ENCODE measurements at places on chromosomes 7 and 10.

- DNase-seq, result no peak
These were observed 151.8 kb upstream of the STK17A start for GRCh38 chr7:43431020-43431595.

DNA sequence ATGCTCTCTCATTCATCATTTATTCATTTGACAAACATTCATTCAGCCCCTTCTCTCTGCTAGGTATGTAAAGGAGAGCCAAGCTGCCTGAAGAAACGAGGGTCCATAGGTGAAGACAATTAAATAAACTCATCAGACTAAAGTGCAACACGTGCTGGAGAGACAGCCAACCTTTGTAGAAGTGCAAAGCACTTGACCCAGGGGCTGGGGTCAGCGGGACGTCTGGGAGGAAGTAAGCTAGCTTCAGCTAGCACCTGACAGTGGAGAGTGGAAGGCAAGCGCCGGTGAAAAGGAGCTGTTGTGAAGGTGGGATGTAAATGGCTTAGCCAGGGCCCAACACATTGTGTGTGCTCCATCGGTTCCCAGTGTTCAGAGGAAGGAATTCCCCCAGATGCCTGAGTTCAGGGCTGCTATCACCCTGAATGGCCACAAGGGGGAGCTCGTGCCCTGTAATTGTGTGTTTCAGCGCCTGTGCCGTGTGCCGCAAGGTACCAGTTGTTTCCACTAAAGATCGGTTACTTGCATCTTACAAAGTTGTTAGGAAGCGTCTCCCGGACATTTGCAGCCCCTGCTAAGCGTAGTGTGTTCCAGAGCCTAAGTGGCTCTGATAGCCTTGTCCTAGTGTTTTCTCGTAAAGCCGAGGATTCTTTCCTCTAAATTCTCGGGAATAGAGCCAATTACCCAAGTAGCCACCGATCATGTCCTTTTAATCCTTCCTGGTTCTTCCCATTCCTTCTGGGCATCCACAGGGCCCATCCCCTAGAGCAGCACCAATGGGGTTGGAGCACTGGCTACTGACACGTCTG is 30.6 kb downstream of the TLX1 start:
- DNase-seq, result peak; percentile 62

GRCh38 chr10:96918214-96919002 is 86.3 kb downstream of the LCOR start:
- DNase-seq, result no peak

DNA sequence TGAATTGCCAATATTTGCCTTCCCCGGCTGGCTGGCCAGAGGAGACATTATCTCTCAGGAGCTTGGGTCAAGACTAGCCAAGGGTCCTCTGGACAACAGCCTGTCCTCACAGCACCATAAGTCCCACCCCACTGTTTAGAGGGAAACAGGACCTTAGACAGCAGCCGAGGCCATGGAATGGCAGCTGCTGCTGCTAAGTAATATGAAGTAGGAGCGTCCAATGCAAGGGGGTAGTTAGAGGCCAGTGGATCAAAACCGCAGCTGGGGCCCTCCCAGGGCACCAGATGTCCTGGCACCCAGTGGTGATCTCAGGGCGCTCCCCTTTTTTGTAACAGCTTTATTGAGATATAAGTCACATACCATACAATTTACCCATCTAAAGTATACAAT is 12.9 kb upstream of the KCP start:
- DNase-seq, result no peak

GRCh38 chr10:99665304-99665703 is 6.0 kb downstream of the ENTPD7 start:
- DNase-seq, result no peak

GRCh38 chr10:61882621-61883370 is 18.7 kb upstream of the ARID5B start:
- no peak for DNase-seq

GRCh38 chr10:5291501-5292195 is 73.1 kb upstream of the UCN3 start:
- peak; percentile 89 for DNase-seq

DNA sequence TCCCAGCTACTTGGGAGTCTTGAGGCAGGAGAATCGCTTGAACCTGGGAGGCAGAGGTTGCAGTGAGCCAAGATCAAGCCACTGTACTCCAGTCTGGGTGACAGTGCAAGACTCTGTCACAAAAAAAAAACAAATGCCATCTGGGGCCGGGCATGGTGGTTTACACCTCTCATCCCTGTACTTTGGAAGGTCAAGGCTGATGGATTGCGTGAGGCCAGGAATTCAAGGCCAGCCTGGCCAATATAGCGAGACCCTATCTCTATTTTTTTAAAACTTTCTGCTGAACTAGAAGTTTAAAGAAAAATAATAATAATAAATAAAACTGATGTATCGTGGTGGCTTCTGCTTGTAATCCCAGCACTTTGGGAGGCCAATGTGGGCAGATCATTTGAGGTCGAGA is 15.7 kb upstream of the RNF216 start:
- no peak for DNase-seq

GRCh38 chr7:74164985-74165456 is 9.1 kb upstream of the EIF4H start:
- no peak for DNase-seq

GRCh38 chr10:58475322-58476277 is 37.1 kb upstream of the BICC1 start:
- no peak for DNase-seq

DNA sequence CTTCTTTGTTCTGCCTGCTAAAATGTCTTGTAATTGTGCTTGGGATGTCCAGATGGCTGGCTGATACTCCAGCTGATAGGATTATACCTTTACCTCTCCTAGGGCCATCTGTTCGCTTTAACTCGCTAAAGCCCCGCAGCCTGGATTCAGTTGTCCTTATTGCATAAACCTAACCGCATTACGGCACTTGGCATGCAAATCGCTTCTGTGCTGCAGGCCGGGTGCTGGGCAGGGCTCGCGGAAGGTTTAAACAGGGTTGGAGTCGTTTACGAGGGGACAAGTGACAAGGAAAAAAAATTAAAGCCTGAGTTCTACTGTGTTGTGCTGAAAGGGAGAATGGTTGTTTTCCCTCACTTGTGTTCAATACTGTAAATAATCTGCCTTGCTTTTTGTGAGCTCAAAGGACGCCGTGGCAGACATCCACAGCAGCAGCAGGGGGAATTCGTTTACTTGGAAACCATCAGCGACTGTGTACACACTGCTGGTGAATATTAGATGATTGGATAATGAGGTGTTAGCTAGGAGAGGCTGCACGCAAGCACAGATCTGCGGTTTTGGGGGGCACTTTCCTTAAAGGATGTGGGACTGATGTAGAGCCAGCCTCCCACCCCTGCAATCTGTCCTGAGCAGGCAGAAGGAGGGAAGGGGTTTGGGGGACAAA is 93.0 kb downstream of the EBF3 start:
- no peak for DNase-seq

DNA sequence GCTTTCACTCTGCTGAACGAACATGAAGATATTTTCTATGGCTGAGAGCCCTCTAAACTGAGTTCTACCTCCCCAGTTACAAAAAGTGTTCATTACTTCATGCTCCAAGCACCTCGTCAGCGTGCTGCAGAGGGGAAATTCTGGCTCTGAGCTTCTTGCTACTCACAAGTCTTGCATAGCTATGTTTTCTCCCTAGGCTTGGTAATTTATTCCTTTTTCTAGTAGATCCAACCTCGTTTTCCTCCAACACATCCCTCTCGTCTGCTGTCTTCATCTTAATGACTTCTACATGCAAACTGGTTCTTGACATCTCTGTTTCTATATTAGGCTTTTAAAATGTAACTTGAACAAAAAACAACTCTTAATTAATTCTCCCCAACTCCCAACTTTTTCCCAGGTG is 1034.5 kb downstream of the REEP3 start:
- no peak for DNase-seq

GRCh38 chr10:131533846-131534526 is 222.5 kb upstream of the TCERG1L start:
- no peak for DNase-seq
